ENCODE measurements at places on chromosomes 4 and X.

- DNase-seq: no peak
Observed at GRCh38 chr4:18645351-18645750, 623.8 kb upstream of the LCORL start.

GRCh38 chrX:131262738-131263679, 26.1 kb downstream of the IGSF1 start:
- DNase-seq: no peak

DNA sequence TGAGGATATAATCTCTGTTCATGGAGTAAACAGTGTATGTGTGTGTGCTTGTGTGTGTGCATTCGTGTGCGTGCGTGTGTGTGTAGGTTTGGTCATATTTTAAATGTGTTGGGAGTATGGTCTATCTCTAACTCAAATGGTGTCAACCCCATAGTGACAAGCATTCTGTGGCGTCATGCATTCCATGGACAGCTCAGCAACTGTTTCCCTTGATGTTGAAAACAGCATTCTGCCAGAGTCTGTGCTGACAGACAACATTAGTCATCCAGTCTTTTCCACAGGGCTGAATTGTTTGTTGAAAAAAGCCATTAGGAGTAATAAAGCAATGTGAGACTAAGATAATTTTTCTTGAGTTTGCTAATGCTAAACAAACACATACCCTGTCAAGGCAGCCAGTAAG, 706.6 kb downstream of the PCDH19 start:
- DNase-seq: no peak

GRCh38 chr4:48047421-48047844, 30.9 kb downstream of the NIPAL1 start:
- DNase-seq: no peak

DNA sequence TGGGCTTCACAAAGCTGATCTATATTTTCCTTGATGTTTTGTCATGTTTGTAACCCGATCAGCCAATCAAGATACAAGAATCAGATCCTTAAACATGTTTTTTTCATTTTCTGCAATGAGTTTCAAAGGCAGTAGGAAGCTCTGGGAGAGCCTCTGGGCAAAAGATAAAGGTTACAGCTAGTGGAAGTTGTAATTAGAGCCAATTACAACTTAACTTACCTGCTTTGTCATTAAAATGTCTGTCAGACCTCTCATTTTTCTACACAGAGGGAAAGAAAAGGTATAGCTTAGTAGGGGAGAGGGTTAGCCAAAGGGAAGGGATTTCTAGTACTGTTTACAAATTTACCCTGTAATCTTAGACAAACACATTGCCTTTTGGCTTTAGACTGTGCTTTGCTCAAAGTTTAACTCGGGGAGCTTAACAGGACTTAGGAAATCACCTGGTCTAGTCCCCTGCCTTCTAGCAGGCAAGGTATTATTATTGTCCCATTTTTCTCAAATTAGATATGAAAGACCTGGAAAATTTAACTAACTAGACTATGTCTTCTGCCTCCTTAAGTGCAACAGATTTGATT, 55.8 kb downstream of the FGF16 start:
- no peak for DNase-seq

GRCh38 chr4:8724436-8725070, 132.0 kb downstream of the CPZ start:
- DNase-seq: no peak

GRCh38 chr4:7782783-7783182, 156.9 kb downstream of the AFAP1 start:
- no peak for DNase-seq

- peak; percentile 41 for DNase-seq
Observed at GRCh38 chr4:158722291-158722916, 792 bp downstream of the PPID start.

- DNase-seq: no peak
Observed at GRCh38 chrX:96707804-96708203, 23.2 kb downstream of the DIAPH2 start.

- no peak for DNase-seq
Observed at GRCh38 chr4:118761397-118762016, 74.4 kb downstream of the SEC24D start.

- no peak for DNase-seq
Observed at GRCh38 chr4:92307866-92308265, 4.1 kb downstream of the GRID2 start.

- no peak for DNase-seq
Observed at GRCh38 chr4:80255329-80256095, 11.0 kb upstream of the FGF5 start.

- no peak for DNase-seq
Observed at GRCh38 chrX:136106920-136107528, 40.3 kb upstream of the FHL1 start.

GRCh38 chr4:3401436-3402171, 40.2 kb upstream of the HGFAC start:
- no peak for DNase-seq

GRCh38 chrX:14922437-14922836, 49.2 kb downstream of the MOSPD2 start:
- DNase-seq: no peak

GRCh38 chr4:140928880-140929279, 172.7 kb upstream of the TBC1D9 start:
- no peak for DNase-seq

GRCh38 chr4:38581426-38582106, 82.4 kb upstream of the KLF3 start:
- DNase-seq: no peak

DNA sequence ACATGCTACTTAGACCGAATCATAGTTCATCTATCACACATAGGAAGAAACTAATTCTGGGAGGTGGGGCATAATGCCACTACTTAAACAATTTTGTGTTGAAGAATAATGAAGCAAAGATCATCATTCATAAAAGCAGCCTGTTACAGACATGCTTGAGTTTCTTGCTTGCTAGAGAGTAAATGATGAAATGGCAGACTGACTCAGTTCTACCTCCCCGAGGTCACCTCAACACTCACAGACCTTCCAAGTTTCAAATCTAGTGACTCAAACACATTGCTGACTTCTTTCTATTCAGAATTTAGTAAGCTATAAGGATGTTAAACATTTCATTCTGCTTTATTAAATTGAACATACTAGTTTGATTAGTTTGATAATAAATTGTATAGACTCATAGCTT, 636.5 kb upstream of the FRG1 start:
- no peak for DNase-seq

DNA sequence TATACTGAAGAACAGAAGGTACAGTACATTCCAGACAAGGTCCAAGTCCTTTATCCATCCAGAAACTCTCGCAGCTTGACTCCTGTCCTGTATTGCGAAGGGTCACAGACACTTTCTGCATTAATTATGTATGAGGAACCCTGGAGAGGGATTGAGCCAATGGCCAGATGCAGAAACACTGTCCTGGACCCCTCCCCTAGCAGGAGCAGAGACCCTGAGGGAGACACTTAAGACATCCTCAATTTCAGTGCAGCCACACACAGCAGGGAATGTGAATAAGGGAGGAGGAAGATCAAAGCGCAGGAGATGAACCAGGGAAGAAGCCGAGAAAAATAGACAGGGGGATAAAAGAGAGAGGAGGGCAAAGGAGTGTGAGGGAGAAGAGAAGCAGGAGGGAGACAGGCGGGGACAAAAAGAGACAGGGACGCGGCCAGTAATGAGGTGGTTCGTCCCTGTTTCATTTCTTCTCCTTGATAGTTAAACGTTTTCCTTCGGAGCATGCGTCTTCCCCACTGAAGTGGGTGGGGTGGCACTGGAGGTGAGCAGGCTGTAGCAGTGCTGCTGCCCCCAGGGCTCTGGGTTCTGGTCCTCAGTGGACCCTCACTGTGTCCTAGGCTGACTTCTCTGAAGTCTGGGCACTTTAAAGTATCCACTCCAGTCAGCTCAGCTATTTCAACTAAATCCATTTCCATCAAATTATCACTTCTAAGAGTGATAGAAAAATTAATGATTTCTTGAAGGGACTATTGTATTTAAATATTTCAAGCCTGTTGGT, 356.4 kb upstream of the NOCT start:
- no peak for DNase-seq

DNA sequence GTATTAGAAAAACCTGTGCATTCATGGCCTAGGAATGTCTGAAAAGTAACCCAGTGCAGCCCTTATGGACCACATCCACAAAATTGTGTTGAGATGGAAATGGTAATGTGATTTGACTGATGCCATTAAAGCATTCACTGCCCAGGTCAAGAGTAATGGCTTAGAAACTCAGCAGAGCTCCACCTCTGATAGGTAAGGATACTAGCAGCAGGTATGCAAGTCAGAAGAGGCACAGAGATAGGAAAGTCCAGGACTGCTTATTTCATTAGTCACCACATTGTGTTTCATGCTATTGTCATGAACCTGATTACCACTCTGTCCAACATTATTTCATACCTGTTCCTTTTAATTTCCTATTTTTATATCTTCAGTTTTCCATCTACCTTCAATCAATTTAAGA, 2042.2 kb downstream of the ARAP2 start:
- DNase-seq: no peak

DNA sequence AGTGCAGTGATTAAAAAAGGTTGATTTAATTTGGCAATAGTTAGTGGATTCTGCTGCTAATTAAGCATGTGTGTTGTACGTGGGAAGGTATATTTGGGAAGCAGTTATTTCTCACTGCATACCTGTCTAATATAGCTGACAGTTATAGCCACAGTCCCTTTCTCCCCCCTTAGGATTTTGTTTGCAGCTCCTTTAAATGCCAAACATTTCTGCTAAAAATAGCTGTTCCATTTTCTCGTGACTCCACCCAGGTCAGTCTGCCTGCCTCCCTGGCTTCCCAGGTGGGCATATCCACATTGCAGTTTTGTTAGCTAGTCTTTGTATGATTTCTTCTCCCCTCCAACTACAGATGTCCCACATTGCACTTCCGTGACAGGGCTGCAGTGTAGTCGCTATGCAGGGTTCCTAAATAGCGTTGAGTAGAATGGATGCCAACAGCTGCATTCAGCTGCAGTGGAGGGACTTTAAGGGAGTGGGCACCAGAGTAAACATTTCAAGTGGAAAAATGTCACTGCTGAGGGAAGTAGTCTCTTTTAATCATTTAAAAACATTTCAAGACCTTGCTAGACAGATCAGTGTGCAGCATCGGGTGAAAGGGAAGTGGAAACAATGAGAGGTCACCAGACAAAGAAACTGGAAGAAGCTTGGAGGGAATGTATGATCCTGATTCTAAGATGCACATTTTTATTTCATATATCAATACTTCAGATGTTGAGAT, 326.3 kb downstream of the RAPGEF2 start:
- DNase-seq: no peak

GRCh38 chrX:7378406-7378805, 230.5 kb upstream of the PUDP start:
- no peak for DNase-seq

DNA sequence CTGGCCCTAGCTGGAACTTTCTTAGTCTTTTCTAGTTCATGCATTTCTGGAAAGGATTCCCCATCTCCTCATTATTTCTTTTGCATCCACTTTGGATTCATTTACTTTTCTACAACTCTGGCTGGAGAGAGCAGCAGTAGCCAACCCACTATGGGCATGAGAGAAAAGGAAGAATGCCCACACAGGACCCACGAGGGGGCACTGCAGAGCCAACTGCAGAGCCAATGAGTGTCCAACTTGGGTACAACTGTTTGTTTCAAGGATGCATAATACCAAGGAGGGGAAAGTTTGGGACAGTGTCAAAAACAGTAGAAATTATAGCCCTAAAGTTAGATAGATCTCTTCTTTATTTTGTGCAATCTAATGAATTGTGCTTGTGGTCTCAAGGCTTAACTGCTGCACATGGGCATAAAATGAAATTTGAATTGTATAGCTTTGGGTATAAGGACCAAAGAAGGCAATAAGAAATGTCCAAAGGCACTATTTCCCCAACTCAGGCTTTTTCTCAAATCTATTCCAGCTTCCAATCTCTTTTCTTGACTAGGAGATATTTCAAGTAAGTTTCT, 230.6 kb downstream of the NSUN7 start:
- no peak for DNase-seq

- DNase-seq: no peak
Observed at GRCh38 chr4:53688186-53688790, 97.0 kb upstream of the LNX1 start.

DNA sequence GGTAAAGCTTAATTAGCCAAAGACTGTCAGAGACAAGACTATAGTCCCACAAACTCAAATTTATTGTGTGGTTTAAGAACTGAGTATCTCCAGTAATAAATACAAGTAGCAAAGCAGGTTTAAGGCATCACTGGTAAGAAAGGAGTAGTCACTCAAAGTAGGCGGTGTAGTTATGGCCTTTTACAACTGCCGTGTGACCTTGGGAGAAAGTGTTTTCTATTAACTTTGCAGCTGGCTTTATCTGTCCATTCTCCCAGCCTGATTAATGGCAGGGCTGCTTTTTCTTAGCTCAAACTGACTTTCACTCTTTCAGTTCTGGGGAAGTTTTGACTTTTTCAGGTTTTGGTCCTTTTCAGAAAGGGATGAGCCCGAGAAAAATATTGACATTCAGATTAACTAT, 7.4 kb upstream of the PAK3 start:
- DNase-seq: no peak

- peak; percentile 44 for DNase-seq
Observed at GRCh38 chr4:70734168-70734954, 12.6 kb downstream of the RUFY3 start.

DNA sequence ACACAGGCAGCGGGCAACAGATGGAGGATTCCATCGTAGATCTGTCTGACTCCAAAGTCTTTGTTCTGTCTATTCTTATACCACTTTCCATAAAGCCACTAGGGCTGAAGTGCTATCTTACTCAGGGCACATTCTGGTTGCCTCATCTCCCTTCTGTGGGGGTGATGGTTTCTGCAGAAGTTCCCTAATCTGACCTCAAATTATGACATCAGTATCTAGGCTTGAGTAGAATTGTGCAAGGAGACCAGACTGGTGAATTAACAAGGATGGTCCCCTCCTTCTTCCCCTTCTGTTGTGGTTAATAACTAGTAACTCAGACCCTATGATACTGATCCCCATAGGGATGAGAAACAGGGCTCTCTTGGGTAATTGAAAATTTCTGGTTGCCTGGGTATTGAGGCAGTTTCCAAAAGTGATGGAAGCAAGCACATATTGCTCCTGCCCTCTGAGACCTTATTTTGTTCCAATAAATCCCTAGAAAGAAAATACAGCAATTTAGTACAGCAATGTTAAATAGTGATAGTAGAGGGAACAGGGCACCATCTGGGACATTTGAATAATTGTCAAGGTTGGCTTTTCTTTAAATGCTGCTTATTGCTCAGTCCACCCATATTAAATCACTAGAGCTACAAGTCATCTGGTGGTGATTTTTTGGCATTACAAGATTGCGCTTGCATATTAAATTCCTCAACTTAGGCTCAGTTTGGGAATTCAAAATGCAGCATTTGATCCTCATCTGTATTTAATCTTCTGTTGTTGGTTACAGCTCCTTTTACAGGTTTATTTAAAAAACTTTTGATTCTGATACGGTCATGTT, 57.3 kb upstream of the AP1S2 start:
- no peak for DNase-seq

GRCh38 chrX:40088803-40089540, 8.8 kb downstream of the BCOR start:
- DNase-seq: no peak

- no peak for DNase-seq
Observed at GRCh38 chr4:173930329-173930967, 353.0 kb downstream of the FBXO8 start.

GRCh38 chr4:26871611-26872010, 11.0 kb downstream of the STIM2 start:
- no peak for DNase-seq

Data from LoVo (cell line).